Left colon (tissue), 2 donors: ENCODE measurements at places on chromosomes 1 and 21. TPM values are rescaled to one million over a fixed set of nuclear protein-coding genes. Genes with fewer than 3 reads are reported as not detected.

CASZ1 gene
- total RNA-seq = 61.3 TPM

HSD3B2 gene
- 3.2 TPM for total RNA-seq

- peak; percentile 65 for DNase-seq
Measured at GRCh38 chr1:219927956-219928790, at the start of gene SLC30A10. TSS of gene SLC30A10 (minus strand) at chr1:219928557. CDS start at chr1:219928440, 117 bp downstream.

GRCh38 chr1:236168716-236169429 is 26.5 kb downstream of the GPR137B start:
- no peak for DNase-seq

- no peak for DNase-seq
Measured at GRCh38 chr1:179530352-179530751, 45.4 kb downstream of the NPHS2 start.

GRCh38 chr1:46983830-46984586 is 39.5 kb upstream of the CYP4X1 start:
- no peak for DNase-seq

DNA sequence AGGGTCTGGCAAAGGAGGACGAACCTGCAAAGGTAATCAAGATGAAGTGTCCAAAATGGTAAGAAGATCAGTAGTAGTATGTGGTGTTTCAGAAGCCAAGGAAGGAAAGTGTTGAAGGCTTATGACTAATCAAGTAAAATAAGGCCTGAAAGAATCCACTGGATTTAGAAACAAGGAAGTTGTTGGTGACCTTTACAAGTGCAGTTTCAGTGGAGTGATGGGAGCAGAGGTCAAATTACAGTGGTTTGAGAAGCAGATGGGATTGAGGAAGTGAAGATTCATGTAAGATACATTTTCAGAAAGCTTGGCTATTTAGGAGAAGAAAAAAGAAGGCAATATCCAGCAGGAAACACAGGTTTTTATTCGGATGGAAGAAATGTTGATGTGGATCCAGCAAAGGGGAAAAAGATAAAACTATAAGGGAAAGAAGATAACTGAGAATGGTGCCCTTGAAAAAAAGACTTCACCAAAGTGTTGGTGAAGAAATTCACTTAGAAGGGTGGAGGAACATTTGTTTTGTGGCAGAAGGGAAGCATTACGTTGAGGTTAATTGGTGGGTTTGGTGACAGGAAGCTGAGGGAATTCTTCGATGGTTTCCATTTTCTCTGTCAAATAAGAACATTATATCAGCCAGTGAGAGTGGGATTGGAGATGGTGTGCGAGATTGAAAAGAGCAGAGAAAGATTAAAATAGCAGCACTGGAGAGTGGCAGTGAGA is 2.1 kb downstream of the ARMH1 start:
- DNase-seq = no peak

- DNase-seq = peak; percentile 25
Measured at GRCh38 chr21:45533846-45534635, 8.2 kb downstream of the SLC19A1 start.

- no peak for DNase-seq
Measured at GRCh38 chr1:32636914-32637645, 13.3 kb downstream of the ZBTB8OS start.

NUDT4B gene
- total RNA-seq = 1.3 TPM

DNA sequence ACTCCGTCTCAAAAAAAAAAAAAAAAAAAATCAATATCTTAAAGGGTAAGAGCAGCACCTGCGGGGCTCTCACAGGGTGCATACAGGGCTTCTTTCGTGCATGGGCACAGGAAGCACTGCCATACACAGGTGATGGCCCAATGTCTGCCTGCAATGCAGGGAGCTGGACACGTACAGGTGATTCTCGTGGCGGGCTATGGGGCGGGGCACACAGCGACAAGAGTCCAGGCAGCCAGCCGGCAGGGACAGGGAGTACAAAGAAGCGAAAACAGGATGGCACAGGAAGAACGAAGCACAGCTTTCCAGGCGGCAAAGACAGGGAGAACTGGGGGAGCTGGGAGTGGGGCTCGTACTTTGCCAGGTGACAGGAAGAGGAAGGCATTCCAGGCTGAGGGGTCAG is 1.6 kb downstream of the KIF17 start:
- no peak for DNase-seq

- DNase-seq = no peak
Measured at GRCh38 chr1:230807029-230807428, 59.8 kb downstream of the CAPN9 start.

TNFSF18 gene
- total RNA-seq = not detected

PEX11B gene
- 33.8 TPM for total RNA-seq

GRCh38 chr1:218810306-218810705 is 363.4 kb upstream of the LYPLAL1 start:
- no peak for DNase-seq

LORICRIN gene
- total RNA-seq = not detected

DNA sequence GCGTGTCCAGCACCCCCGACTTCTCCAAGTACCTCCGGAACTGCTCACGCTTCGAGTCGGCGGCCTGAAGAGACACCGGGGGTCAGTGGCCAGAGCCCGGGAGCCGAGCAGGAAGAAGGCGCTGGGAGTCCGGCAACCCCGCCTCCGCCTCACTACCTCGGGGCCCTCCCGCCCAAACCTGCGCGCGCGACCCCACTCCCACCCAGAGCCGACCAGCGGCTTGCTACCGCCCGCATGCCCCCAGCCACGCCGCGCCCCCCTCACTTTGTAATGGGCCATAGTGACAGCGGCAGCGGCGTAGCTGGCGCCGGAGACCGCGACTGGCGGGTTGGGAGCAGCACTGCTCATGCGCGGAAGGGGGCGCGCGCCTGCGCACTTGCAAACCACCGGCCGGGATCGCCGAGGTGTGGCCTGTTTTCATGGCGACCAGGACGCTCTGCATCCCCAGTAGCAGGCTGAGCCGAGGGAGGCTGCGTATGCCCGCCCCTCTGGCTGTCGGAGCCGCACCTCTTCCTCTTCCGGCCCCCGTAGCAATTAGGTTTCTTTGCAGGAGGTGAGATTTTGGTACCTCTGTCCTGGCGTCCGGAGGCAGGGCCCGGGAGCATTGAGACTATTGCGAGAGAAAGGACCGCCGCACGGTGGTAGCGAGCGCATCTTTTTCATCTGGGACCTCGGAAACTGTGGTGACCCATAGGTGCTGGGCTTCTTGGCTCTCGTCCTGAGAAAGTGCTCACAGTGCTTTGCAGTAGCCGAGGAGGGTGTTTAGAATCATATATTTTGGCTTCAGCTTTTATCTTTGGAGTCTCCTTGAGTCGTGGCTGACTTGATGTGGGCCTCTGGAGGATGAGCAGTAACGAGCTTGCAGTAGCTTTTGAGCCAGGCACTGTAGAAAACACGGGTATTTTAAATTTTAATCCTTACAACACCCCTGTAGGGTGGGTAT is at the start of gene MYCBP:
TSS of gene MYCBP (minus strand) at position 322 of the 943 bp plus-strand sequence. CDS start at position 279, 43 bp downstream.
- peak; percentile 94 for DNase-seq

ERICH3 gene
- total RNA-seq = not detected

HSD3B1 gene
- 0.70 TPM for total RNA-seq

DNA sequence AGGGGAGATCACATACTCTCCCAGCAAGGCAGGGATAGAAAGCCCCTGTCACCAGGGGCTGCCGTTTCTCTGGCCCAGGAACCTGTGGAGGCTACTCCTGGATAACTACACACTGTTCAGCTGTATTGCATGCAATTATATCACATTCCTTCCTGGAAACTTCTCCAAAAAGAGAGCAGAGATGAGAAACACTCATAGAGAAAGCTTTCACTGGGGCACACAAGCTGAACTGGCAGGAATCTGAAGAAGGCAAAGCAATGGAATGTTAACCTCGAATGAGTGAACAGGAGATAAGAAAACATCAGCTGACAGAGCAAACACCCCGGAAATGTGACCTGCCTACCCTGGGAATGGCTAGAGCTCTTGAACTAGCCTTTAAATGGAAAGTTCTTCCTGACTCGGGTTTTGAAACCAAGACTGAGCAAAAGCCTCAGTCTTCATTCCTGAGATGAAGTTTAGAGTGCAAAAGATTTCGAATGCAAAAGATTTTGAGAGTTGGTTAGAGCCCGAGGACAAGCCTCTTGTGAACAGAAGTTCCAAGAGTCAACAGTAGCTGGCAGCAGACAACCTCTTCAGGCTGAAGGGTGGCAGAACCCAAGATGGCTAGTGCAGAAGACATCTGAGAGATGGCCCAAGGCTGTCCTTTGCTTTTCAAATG is 32.3 kb downstream of the CCN1 start:
- no peak for DNase-seq

- DNase-seq = no peak
Measured at GRCh38 chr1:34235594-34235993, 58.9 kb downstream of the C1orf94 start.

DNA sequence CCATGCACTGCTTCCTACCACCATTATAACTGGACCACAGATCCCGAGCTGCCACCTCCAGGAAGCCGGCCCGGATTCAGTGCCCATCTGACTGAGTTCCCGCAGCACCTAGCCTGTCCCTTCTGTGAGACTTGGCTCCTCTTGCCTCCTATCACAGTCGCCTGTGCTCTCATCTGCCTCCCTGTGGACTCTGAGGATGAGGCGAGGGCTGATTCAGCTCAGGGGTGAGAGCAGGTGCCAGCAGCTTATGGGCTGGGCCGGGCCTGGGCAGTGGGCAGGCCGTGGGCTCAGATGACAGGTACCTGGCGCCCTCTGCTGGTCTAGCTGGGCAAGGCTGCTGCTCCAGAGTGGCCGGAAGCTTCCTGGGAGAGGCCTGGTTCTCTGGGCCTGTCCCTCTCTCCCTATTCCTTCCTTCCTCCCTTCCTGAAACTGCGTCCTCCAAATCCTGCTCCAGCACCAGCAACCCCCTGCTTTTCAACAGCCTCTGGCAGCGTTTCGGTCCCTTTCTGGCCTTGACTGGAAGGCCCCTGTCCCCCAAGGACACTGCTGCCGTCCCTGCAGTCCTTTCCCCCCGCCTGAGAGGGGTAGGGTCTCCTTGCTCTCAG is 17.3 kb upstream of the PCSK9 start:
- peak; percentile 80 for DNase-seq

DNA sequence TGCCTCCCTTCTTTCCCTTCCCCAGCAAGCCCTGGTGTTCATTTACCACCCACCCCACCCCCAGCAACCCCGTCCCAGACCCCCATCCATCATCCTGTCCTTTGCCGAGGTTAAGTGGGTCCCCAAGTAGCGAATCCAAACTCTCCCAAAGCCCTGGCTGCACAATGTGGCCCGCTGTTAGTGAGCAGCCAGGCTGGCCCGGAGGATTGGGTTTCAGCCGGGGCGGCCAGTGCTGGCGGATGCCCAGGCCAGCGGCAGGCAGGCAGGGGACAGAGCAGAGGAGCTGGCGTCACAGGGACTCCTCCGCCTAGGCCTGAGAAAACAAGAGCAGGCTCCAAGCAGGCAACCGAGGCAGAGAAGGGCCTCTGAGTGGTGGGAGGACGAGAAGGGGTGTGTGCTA is 61.4 kb downstream of the EPHB2 start:
- DNase-seq = no peak

PCNT gene
- 28.8 TPM for total RNA-seq

GRCh38 chr1:1211541-1212441 is 2.2 kb downstream of the TNFRSF4 start:
- peak; percentile 4 for DNase-seq

- no peak for DNase-seq
Measured at GRCh38 chr1:49160677-49161076, 384.0 kb upstream of the BEND5 start.

- DNase-seq = no peak
Measured at GRCh38 chr1:165678509-165678908, 19.9 kb downstream of the ALDH9A1 start.

DNA sequence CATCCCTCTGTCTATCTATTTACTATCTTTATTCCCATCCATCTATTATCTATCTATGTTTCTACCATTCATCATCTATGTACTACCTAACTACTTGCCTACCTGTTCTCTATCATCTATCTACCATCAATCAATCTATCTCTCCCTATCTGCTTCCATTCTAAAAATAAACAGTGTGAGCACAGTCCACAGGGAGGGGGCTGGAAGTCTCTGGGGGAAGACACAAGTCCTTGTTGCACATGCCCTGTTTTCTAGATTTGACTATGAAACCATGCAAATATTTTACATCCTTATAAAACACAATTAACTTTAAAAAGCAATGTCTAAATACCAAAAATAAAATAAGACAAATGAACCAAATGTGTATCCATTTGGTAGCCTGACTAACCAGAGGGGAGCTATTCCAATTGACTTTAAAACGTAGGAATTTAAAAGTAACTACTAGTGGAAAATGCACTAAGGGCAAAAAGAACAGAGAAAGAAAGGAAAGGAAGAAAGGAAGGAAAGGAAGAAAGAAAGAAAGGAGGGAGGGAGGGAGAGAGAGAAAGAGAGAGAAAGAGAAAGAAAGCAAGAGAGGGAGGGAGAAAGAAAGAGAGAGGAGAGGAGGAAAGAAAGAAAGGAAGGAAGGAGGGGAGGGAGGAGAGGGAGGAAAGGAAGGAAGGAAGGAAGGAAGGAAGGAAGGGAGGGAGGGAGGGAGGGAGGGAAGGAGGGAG is 13.6 kb upstream of the RIPK4 start:
- no peak for DNase-seq

DNA sequence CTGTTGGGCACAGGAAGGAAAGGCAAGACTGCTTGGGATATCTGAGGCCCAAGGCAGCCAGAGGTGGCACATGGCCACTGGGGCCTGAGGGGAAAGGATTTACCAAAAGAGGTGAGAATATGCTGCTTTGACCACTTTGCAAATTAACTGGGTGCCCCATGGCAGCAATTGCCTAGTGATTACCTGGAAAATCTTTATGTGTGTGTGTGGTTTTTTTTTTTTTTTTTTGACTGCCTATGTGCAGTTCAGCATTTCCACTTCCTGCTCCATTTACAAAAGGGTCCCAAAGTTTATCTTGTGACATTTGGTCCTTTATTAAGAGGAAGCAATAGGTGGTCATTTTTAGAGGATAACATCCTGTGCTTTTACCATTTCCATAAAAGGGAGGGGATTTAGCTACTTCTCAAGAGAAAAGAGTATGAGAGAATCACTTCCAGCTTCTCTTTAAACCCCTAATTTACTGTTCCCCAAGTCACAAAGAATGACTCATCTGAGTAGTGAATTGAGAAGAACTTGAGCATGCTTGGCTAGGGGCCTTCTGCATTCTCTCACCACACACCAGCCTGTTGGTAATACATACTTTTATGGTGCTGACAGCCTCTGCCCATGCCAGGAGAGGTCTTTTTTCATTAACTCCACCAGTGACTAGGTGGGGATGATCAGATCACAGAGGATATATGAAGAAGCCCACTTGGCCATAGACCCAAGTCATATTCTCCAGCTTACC is 52.1 kb downstream of the SYDE2 start:
- DNase-seq = no peak

DNA sequence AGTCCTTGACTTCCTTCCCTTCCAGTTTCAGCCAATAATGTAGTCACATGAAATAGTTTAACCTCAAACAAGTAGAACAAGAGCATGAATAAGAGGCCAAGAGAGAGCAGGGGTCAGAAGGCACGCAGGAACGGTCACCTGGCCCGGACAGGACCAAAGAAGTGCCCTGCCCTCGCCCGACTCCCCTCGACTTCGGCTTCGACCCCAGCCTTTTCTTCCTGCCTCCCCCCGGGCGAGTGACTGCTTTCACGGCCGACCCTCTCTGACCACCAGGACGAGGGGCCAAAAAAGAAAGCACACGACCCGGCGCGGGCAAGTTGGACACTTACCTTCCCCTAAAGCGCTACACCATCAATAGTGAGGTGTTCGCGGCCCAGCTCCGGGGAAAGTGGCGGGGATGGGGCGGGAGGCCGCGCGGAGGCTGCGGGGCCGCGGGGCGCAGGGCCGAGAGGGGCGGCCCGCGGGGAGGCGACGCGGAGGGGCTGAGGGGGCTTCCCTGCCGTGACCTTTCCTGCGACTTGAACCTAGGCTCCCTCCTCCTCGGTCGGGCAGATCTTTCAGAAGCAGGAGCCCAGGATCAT is 519 bp downstream of the RERE start:
- DNase-seq = peak; percentile 26
